ENCODE measurements at places on chromosomes 5 and 9.

- DNase-seq = no peak
These were observed 8.7 kb downstream of the SHROOM1 start for GRCh38 chr5:132821791-132822190.

- DNase-seq = no peak
These were observed 48.2 kb downstream of the CXXC5 start for GRCh38 chr5:139696167-139696893.

DNA sequence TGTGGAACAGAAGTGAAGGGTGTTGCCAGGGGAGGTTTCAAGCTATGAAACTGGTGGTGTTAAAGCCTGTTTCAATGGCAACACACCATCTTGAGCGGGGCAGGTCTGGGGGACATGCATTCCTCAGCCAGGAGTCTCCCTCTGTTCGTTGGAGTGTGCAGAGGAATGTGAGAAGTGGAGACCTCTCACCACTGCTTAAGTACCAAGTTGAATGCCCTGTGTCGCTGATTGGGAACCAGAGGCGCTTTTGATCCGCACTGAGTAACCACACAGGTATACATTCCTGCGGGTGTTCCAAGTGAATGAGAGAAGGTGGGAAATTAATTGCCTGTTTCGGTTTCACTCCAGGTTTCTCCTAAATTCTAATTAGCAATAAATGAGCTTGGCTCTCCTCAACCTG, 99.4 kb downstream of the LIX1 start:
- DNase-seq = no peak

DNA sequence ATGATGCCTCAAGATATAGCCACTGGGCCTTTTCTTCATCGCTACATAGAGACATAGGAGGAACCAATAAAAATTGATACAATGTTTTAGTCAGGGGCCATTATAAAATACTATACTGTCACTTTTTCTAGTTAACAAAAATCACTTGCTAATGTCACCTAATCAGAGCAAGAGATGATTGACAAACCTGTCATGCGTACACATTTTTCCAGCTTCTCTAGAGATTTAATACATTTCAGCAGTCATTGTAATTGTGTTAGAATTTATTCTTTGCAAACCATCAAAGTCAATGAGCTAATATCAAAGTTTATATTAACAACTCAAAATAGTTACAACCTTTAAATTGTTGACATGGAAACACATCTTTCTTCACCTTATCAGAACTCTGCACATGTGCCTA, 513.6 kb upstream of the SEMA6A start:
- DNase-seq = no peak

DNA sequence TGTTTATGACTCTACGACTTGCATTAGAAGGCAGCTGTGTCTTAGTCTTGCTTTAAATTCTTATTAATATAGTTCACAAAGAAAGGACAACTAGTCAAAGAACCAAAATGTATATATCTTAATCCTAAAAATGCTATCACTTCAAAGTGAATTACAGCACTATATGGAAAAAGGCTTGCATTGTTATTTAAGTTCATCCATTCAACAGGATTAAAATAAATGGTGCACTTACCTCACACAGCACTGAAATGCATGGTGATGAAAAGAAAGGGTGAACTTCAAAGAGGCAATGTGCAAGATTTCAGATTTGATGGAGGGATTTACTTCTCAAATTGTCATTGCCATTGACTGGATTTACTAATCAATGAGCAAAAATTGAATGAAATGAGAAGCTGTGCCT, 344.4 kb upstream of the NUDT12 start:
- DNase-seq = no peak

- DNase-seq = peak; percentile 35
These were observed 143.0 kb upstream of the ADRA1B start for GRCh38 chr5:159773062-159773924.

DNA sequence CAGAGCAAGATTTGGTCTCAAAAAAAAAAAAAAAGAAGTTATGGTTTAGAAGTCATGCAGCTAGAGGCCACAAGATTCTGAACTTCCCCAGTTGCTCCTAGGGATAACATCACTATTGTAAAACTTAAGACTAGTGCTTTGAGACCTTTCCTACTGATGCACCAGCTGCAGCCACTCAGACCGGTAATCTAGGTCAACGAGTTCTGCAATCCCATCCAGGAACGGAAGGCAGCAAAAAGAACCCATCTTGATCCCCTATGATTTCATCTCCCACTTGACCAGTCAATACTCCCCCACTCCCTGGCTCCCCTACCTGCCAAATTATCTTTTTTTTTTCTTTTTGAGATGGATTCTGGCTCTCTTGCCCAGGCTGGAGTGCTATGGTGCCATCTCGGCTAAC, 46.9 kb upstream of the TTC39B start:
- no peak for DNase-seq

DNA sequence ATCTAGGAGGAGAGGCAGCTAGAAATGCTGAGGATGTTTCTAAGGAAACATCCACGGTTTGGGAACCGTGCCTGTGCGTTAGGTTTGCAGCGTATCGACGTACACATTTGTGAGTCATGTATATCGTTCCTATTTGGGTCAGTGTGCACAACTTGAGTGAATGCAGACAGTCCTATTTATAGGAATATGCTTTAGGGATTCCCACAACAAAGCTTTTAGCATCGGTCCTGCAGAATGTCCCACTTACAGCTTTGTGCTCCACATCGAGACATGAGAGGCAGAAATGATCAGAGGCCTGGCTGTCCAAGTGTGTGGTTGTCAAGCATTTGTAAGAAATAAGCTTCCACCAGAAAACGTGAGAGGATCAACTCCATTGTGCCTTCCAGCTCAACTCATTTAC, 1282.7 kb upstream of the WWC1 start:
- no peak for DNase-seq

- no peak for DNase-seq
These were observed 25.7 kb upstream of the FLT4 start for GRCh38 chr5:180675036-180675635.

GRCh38 chr5:17316970-17317459, 99.6 kb downstream of the BASP1 start:
- DNase-seq = no peak

GRCh38 chr9:99948896-99949295, 42.4 kb downstream of the STX17 start:
- DNase-seq = no peak

- no peak for DNase-seq
These were observed 352.5 kb upstream of the NUDT12 start for GRCh38 chr5:103915081-103915480.

GRCh38 chr5:178290376-178290775, 57.8 kb upstream of the PHYKPL start:
- no peak for DNase-seq

GRCh38 chr5:112136773-112137172, 282.3 kb downstream of the EPB41L4A start:
- no peak for DNase-seq

DNA sequence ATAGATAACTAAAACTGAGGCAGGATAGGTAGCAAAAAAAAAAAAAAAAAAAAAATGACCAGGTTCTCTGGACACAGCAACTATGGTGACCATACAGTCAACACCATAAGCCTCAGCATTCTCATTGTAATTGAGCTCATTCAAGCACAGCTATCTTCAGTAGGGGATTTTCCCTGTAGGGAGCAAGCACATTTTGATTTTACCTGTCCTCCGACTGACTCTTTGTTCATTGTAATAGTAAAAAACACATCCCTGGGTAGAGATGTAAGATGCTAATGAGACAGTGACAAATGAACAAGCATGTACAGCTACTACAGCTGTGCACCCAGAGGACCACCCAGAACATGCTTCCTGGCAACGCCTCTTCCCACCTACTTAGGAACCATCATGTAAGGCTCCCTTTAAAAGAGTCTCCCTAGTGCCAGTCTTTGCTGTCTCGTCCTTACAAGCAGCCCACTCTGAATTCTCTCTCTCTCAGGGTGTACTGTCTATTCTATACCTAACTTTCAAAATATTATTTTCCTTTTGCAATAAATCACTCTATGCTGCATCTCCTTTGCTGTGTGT, 65.0 kb upstream of the FBXW11 start:
- DNase-seq = no peak

- DNase-seq = no peak
These were observed 6.2 kb downstream of the ANGPTL2 start for GRCh38 chr9:127116088-127116726.

DNA sequence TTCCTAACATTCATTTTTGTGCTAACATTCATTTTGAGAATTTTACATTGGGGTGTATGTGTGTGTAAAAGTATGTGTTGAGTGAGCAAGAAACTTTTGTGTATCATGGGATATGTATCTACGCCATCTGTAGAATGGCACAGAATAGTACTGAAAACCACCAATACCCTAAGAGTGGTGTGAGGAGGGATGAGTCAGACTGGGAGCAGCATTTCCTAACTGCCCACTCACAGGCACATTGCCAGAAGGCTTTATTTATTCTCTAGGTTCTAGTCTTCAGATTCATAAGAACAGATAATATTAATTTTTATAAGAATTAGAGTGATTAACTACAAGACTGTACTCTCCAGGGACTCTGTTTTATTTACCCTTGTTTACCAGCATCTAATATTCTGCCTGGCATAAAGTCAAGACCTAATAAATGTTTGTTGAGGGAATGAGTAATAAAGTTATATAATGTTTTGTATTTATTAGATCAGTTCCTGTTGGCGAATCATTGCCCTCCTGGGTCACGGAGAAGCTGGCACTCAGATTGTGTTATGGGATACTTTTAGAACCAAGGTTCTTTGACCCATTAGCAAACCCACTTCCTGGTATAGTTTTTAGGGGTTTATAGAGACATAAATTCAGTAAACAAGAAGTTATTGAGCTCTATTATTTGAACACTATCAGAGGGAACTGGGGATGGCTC, 159.1 kb upstream of the PPP2R2B start:
- DNase-seq = no peak

DNA sequence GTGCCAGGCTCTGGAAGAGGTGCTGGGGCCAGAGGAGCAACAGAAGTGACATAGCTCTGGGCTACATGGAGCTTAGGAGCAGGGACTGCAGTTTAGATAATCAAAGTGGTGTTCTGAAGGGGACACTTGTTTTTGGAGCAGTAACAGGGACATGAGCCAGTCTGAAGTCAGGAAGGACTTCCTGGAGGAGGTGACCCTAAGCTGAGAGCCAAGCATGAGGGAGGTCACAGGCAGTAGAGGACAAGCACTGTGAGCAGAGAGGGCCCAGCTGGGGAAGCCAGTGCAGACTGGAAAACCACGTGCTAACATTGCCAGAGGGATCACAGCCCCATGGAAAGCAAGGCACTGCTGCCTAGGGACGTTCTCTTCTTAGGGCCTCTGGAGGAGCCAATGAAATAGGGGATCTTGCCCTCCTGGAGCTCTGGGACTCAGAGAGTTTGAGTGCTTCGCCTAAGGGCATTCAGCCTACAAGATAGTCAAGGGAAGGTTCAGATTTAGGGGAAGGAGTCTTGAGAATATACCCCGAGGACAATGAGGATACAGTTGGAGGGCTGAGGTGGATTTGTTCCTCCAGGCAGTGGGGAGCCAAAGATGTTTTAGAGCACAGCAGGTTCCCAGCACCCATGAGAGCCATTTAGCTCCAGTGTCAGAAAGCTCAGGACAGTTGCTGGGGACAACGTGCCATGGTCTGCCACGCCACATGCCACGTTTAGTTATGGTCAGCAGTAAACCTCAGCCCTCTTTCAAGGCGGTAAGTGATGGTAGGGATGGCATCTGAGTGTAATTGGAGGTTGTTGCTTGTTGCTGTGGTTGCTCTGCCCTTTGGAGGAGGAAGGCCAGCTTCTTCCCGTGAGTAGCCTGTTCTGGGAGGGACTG, 40.5 kb upstream of the SH3PXD2B start:
- no peak for DNase-seq

- no peak for DNase-seq
These were observed 728.8 kb downstream of the NR2F1-AS1 start for GRCh38 chr5:92852219-92852618.

DNA sequence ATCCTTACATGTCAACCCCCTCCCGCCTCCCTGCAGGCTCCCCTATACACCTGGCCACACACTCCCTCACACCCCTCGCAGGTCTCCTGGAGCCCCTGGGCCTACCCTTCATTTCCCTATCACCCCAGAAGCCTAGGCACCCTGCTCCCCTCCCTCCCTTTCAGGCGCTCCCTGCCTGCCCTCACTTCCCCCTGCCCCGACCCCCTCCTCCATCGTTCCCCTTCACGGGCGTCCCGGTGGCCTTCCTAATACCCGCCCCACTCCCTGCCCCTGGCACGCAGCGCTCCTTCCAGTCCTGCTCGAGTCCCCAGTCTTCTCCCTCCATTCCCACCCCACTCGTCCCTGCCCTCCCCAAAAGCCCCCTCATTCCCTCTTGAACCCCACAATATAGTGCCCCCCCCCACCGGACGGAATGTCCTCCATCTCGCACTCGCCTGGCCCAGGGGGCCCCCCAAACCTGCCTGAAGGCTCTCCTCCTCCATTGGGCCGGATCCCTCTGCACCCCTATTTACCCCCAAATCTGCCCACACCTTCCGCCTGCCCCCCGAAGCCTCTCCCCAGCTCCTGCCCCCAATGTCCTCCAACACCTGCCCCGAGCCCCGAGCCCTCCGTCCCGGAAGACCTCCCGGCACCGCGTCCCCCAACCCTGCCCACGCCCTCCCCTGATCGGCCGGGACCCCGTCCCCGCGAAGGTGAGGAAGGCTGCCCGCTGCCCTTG, 746 bp downstream of the STRBP start:
- DNase-seq = no peak

- no peak for DNase-seq
These were observed 9.8 kb downstream of the VDAC1 start for GRCh38 chr5:133994990-133995333.

- DNase-seq = no peak
These were observed 8.1 kb downstream of the LRRTM2 start for GRCh38 chr5:138867011-138867410.

- DNase-seq = no peak
These were observed 10.0 kb downstream of the MTAP start for GRCh38 chr9:21812415-21812814.

DNA sequence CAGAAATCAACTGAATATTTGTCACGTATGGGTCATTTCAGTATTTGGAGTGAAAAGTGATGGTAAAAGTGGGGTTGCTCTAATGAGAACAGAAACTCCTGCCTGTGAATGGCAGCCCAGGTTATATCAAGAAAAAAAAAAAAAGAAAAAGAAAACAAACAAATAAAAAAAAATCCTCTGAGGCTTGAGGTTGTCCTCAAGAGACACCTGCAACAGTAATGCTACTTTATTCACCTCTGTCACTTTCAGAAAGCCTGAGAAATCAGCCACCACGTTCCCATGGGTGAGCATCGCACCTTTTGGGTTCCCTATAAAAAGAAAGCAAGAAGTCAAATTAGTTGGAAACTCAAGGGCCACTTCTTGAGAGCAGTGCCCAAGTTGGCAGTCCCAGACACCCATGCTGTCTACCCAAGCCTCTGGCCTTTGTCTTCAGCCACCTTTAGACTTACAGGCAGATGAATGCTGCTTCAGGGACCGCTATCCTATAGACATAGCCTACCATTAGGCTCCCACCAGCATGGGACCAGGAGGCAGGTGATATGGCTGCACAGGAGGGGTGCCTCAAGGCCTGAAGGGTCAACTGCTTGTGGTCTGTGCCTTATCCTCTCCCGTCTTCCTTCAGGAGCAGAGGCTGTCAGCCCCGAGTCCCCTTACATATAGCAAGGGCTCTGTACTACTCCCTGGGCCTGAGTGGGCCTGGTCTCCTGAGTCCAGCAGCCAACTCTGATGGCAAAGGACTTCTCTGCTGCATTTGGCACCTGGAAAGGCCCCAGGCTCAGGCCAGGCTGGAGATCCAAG, 31.1 kb upstream of the MEIKIN start:
- DNase-seq = no peak

- DNase-seq = no peak
These were observed 371.3 kb downstream of the DMRT2 start for GRCh38 chr9:1421436-1421835.

GRCh38 chr5:73816656-73817420, 190.8 kb downstream of the ARHGEF28 start:
- no peak for DNase-seq

Data from NCI-H1105 (cell line).